NCI-H1436 treated with DMSO at 0.1 percent for 48 hours (cell line): ENCODE measurements at places on chromosomes 13 and 19.
A peak's percentile ranks its signal among the peaks of the same experiment; 100 is the strongest.

DNA sequence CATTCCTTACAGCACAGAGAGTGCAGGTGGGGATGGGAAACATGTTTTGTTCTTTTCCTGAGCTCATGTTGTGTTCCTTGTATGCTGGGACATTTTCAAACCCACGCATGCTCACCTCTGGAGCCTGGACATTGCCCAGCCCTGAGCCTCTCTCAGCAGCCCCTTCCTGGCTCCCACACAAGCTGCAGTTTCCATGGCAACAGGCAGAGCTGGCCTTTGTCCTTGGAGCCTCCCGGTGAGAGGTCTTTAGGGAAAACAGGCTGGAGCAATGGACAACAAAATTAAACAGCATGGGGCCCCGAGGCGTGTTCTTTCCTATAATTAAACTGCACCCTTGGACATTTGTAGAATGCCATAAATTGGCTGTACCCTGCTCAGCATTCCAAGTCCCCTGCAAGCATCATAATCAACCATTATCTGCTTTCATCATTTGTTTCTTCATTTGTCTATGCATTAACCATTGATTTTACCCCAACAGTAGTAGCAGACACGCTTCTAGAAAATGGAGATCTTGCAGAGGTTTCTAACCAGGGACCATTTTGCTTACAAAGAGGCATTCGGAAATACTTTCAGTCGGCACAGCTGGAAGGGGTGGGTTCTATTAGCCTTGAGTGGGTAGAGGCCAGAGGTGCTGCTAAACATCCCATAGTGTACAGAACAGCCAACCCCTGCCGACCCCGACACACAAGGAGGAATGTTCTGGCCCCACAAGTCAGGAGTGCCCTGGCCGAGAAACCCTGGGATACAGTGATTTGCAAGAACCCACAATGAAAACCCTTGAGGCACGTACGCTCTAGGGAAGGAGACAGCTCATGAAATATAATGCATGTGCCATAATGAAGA, 133.4 kb upstream of the PEG3 start:
- no peak for DNase-seq

DNA sequence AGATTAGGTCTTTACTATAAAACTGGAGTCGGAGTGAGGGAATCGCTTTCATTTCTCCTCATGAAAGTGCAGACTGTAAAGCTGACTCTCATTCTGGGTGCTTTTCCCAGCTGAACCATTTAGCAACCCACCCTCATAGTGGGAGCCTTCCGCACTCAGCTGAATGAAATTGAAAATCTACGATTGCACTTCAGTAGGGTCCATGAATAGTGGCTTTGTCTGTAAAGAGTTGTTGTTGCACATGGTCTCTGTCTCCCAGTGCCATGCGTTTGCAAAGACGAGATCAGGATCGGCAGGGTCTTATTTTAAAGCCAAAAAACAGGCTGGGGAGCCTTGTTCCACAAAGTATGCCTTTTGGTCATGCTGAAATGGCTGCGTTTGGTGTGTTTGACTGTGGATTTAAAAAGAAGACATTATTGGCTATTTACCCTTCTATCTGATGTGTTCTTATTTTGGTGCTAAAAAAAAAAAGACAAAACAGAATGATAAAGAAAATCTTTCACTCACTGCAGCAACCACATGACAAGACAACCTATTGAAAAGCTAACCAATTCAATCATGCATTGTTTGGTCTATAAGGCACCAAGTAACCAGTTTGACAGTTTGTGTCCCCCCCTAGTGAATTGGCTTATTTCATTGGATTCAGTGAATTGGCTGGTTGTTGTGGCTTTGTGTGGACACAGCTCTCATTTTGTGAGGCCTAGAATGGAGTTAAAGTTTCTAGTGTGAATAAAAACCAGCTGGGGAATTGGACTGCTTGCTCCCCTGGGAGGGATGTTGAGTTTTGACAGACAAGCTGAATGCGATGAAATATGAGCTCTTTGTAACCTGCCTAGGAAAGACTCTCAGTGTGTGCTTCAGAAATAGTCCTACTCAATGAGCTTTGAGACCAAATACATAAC, 65.6 kb downstream of the ARHGAP35 start:
- DNase-seq, result peak; percentile 4

GRCh38 chr19:12364391-12365235, 870 bp downstream of the ZNF442 start:
- no peak for DNase-seq

DNA sequence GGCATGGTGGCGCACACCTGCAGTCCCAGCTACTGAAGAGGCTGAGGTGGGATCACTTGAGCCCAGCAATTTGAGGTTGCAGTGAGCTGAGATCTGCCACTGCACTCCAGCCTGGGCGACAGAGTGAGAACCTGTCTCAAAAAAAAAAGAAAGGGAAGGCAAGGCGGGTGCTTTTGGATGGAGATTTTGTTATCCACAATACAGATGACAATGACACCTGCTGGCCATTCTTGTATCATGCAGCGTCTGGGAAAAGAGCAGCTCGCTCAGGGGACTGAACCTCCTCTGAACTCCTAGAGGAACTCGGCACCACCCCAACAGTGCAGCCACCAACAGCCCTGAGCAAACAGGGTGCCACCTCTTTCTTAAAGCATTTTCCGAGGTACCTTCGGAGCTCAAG, 22.8 kb downstream of the HAUS8 start:
- no peak for DNase-seq

DNA sequence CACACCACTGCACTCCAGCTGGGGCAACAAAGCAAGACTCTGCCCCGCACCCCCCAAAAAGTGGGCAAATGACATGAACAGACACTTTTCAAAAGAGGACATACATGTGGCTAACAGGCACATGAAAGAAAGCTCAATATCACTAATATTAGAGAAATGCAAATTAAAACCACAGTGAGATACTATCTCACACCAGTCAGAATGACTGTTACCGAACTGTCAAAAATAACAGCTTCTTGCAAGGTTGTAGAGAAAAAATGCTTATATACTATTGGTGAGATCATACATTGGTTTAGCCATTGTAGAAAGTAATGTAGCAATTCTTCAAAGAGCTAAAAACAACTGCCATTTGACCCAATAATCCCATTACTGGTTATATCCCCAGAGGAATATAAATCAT, 99.5 kb upstream of the SPATA13 start:
- no peak for DNase-seq

DNA sequence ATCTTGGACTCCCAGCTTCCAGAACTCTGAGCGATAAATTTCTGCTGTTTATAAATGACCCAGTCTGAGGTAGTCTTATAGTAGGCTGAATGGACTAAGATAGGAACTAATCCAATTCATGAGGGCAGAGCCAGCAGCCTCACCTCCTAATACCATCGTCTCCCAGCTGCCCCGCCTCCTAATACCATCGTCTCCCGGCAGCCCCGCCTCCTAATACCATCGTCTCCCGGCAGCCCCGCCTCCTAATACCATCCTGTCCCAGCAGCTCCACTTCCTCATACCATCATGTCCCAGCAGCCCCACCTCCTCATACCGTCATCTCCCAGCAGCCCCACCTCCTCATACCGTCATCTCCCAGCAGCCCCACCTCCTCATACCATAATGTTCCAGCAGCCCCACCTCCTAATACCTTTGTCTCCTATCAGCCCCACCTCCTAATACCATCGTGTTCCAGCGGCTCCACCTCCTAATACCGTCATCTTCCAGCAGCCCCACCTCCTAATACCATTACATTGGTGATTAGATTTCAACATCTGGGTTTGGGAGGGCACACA, 2.4 kb upstream of the ARGLU1 start:
- no peak for DNase-seq

GRCh38 chr13:97124915-97125809, 97.0 kb upstream of the MBNL2 start:
- peak; percentile 50 for DNase-seq

DNA sequence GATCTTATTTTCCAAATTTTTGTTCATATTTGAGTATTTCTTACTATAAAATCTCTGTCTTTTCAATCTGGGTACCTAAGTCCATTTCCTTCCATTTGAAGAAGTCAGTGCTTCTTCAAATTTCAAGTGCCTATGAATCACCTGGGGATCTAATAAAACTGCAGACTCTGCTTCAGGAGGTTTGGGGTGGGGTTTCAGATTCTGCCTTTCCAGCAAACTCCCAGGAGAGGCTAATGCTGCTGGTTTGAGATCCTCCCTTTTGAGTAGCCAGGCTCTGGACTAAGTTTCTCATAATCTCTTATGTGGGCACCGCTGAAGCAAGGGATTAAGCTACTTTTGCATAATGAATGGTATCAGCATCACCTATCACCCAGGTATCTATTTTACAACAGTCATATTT, 242.4 kb downstream of the RGCC start:
- DNase-seq, result no peak

DNA sequence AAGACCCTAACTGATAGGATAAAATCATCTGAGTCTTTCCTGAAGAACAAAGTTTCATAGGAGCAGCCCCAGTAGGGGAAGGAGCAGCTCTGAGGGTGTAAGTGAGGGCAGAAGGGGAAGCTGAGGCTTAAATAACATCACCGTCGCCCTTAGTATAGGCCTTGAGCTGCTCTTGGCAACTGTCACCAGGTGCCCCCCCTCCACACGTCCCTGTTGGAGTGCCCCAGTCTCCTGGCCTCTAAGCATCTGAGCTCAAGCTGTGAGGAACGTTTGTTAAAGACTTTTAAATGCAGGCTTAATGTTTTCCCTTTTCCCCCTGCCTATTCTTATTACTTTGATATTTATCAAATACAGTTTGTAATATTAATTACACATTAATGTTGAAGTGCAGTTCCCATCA, 170.6 kb downstream of the ZIC5 start:
- no peak for DNase-seq

GRCh38 chr13:95541308-95541707, 11.2 kb upstream of the CLDN10 start:
- DNase-seq, result no peak

GRCh38 chr13:23160638-23161480, 19.9 kb upstream of the SGCG start:
- no peak for DNase-seq

DNA sequence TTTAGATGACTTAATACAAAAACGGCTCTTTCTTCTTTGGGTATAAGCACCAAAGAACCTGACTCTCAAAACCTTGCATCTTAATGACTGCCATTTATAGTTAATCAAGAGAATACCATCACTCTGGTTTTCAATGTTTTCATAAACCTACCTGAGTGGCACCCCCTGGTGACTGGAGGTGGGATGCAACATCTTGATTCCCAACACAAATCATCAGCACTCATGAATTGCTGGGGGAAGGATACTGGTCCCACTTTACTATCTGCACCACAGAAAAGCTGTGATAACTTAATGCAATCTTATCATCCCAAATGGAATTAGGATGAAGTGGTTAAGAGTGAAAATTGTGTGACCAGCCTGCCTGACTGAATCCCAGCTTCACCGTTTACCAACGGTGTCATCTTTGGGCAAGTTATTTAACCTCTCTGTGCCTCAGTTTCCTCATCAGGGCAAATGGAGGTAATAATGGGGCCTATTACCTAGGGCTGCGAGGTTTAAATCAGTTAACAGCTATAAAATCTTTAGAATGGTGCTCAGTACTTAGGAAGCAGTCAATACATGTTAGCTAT, 366.4 kb downstream of the KLF12 start:
- DNase-seq, result no peak

DNA sequence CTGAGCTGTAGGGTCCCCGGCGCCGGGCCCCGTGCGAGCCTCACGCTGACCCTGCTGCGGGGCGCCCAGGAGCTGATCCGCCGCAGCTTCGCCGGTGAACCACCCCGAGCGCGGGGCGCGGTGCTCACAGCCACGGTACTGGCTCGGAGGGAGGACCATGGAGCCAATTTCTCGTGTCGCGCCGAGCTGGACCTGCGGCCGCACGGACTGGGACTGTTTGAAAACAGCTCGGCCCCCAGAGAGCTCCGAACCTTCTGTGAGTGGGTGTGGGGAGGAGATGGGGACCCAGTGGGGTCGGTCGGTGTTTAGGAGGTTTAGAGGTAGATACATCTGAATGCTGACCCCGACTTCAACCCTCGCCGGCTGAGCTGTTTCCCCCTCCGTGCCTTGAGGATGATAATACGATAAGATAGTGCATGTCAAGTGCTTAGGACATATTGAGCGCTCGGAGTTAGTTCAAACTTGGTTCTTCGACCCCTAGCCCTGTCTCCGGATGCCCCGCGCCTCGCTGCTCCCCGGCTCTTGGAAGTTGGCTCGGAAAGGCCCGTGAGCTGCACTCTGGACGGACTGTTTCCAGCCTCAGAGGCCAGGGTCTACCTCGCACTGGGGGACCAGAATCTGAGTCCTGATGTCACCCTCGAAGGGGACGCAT, 1.9 kb downstream of the ICAM5 start:
- no peak for DNase-seq

DNA sequence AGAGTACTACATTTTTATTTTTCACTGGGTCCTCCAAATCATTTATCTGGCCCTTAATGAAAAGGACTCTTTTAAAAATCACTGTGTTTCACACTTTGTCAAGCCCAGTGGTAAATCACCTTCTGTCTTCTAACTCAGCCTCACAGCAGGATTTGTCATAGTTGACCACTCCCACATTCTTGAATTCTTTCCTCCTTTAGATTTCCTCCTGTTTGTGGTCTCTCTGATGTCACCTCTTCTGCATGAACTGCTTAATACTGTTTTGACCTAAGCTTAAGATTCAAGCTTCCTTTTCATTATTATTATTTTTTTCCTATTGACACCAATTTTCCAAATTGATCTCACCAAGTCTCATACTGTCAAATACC, 899.8 kb upstream of the MIR17HG start:
- DNase-seq, result no peak

DNA sequence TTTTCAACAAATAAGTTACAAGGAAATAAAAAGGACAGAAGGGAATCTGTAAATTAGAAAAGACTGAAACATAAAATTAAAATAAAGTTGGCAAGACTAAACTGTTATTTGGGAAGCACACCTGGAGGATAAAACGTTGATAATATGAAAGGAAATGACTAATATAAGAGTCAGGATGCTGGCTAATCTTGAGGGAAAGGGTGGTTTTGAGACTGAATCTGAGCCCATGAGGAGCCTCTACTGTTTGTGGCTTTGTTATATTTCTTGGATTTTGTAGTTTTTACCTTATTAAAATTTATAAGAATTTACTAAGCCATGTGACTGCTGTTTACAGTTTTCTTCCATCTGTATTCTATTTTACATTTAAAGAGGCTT, 718.0 kb upstream of the SPRY2 start:
- DNase-seq, result no peak

GRCh38 chr19:19409205-19409604, 3.7 kb downstream of the GATAD2A start:
- no peak for DNase-seq

- DNase-seq, result no peak
Observed at GRCh38 chr19:40365010-40365409, 16.5 kb downstream of the PLD3 start.

GRCh38 chr13:33227927-33228647, 57.5 kb downstream of the STARD13 start:
- DNase-seq, result no peak

DNA sequence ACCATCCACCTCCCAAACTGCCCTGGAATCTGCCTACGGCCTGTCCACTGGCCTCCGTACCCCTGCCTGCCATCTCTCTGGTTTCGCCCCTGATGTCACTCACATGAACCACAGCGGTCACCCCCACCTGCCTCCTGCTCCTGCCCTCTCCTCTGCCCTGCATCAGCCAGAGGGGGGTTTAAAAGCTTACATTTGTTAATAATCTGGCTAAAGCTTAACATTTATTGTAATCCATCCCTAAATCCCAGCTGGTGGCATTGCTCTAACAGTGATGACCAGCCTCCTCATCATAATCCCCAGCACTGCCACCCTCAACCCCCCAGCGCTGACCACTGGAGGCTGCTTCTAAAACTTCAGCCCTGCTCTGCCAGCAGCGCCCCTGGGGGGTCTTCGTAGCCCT, 38.9 kb downstream of the DNM2 start:
- no peak for DNase-seq
